ENCODE measurements at places on chromosomes 4 and X. TPM values are rescaled to one million over a fixed set of nuclear protein-coding genes. Genes with fewer than 3 reads are reported as not detected.

DNA sequence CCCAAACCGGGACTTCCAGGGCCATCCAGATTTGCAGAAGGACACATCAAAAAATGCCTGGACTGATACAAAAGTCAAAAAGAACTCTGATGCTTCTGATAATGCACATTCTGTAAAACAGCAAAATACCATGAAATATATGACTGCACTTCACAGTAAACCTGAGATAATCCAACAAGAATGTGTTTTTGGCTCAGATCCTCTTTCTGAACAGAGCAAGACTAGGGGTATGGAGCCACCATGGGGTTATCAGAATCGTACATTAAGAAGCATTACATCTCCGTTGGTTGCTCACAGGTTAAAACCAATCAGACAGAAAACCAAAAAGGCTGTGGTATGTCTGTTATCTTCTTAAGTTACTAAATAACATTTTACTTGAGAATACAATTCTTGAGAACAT lies 9.2 kb downstream of the PLK4 start:
- no peak for DNase-seq

GRCh38 chr4:7721984-7722551 lies 217.6 kb downstream of the AFAP1 start:
- no peak for DNase-seq

- no peak for DNase-seq
Observed at GRCh38 chr4:76821641-76822040, 76.3 kb downstream of the SOWAHB start.

GRCh38 chr4:7805533-7806337 lies 133.9 kb downstream of the AFAP1 start:
- peak; percentile 55 for DNase-seq

- peak; percentile 88 for DNase-seq
Observed at GRCh38 chr4:124640022-124640730, 72.4 kb downstream of the ANKRD50 start.

GRCh38 chr4:169254546-169254983 lies 16.2 kb downstream of the SH3RF1 start:
- DNase-seq = peak; percentile 45

DNA sequence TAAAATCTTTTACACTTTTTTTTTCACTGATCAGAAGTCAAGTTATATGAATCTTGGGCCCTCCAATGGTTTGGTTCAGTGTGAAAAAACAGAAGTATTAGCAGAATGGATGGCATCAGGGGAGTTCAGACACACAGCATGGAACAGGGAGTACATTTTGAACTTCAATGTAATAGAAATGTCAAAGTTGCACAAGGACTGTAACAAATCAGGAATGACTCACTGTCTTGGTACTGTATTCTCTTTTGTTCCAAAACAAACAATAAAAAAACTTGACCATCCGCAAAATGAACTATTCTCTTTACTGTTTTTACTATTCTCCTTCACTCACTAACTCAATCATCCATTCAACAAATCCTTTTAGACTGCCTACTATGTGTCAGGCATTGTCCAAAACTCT lies 401.0 kb downstream of the FSTL5 start:
- DNase-seq = peak; percentile 58

DNA sequence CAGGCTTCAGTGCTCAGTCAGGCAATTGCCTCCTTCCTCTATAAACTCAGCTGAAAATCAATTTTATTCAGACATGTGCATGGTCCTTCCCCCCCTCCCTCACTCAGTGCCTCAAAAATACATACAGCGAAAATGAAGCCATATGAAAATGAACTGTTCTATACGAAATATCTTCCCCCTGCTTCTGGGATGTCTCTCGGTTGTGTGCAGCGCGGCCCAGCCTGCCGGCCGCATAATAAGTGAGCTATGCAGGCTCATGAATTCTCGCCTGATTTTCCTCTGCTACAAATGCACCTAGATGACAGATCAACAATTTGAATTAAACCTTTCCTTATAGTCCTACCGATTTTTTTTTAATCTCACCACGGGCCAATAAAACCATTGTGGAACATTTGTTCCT lies 252.9 kb downstream of the CRLF2 start:
- DNase-seq = no peak

- no peak for DNase-seq
Observed at GRCh38 chrX:138711399-138712347, at the start of gene FGF13. Gene FGF13 (minus strand): TSS chrX:138711717. CDS start chrX:138711003, 714 bp downstream.

DNA sequence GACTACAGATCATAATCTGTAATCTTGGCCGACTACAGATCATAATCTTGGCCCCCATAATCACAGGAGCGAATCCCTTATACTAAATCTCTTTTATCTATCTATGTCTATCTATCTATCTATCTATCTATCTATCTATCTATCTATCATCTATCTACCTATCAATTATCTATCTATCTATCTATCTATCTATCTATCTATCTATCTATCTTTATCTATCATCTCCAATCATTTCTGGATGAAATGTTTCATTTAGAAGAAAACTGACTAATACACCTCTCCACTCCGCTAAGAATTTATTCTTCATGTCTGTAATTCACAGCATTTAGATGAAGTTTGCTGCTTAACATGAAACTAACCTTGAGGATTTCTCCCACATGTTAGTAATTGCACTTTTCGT lies 45.0 kb upstream of the ACSL1 start:
- DNase-seq = no peak

DNA sequence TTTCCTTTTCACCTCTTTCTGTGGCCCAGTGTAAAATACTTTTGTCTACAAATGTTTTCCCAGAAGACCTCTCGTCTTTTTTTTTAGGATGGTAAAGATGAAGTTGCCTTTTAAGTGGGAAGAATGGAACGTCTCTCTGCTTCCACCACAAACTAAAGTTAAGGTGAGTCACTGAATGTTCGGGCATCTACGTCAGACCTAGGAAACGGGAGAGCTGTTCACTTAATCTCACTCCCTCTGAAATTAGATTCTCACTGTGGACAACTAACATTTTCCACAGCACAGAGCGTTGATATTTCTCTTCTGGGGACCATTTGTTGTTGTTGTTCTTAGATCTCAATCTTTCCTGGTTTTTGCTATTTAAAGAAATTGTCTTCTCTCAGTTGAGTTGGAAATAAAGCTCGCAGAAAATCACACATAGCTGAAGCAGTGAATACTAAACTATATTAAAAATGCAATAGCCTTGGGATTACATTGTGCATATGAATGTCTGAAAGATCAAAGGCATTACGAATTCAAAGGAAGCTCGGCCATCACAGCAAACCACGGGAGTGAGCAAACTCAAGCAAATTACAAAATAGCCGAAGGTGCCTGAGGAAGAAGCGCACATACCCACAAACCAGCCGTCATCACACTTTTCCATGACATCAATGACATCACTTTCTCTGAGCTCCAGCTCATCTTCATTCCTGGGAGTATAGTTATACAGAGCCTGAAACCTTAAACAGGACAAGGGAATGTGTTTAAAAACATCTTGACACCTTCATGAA lies 53.9 kb upstream of the PDLIM3 start:
- no peak for DNase-seq

DNA sequence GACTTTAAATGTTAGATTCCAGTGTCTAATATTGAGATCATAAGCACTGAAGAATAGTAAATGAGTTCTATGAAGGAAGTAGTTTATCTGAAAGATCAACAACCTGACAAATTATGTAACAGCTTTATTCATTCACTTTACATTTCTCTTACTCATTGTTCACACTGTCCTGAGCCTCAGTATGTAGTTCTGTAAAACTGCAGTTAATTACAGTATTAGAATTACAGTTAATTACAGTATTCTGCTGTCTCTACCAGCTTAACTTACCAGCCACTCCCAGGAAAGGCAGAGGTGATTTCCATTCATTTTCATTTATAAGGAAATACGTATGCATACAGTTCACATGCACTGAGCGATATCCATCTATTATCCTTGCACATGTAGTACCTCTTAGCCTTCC lies 32.7 kb downstream of the NFKB1 start:
- no peak for DNase-seq

- DNase-seq = no peak
Observed at GRCh38 chrX:41808047-41808446, 84.1 kb downstream of the GPR82 start.

- DNase-seq = peak; percentile 89
Observed at GRCh38 chr4:78710536-78710935, 65.6 kb upstream of the BMP2K start.

GRCh38 chr4:74764119-74764518 lies 30.2 kb downstream of the BTC start:
- DNase-seq = peak; percentile 46

DNA sequence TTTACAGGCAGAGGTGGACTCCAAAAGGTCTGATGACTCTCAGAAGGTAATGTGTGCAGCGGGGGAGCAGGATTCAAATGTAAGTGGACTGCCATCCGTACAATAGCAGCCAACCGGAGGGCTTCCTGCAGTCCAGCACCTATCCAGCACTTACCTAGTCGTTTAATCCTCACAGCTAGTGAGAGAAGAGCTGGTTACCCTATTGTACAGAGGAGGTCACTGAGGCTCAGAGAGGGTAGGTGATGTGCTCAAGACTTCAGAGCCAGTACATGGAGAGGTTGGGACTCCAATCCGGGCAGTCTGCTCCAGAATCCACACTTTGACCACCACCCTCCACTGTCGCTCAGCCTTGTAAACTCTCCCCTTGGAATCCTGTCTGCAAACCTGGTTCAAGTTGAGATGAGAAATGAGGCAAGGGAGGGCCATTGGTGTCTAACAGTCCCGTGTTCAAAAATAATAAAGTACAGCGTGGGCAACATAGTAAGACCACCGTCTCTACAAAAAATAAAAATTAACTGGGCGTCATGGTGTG lies 22.5 kb upstream of the JAKMIP1 start:
- peak; percentile 6 for DNase-seq

DNA sequence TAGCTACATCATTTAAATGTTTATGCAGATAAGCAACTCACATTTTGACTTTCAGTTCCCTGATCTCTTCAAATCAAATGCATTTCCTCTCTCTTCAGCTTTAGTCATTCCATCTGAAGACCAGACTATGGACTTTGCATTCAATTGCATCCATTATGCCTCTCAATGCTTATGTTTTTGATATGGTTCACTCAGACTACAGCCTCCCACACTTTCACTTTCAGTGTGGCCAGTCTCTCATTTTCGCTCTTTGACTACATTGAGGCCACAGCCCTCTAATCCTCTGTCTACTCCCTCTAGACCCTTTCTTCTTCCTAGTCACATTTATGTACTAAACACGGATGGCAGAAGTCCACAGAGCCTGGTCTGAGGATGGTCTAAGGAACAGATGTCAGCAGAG lies 24.5 kb upstream of the VEGFC start:
- no peak for DNase-seq

DNA sequence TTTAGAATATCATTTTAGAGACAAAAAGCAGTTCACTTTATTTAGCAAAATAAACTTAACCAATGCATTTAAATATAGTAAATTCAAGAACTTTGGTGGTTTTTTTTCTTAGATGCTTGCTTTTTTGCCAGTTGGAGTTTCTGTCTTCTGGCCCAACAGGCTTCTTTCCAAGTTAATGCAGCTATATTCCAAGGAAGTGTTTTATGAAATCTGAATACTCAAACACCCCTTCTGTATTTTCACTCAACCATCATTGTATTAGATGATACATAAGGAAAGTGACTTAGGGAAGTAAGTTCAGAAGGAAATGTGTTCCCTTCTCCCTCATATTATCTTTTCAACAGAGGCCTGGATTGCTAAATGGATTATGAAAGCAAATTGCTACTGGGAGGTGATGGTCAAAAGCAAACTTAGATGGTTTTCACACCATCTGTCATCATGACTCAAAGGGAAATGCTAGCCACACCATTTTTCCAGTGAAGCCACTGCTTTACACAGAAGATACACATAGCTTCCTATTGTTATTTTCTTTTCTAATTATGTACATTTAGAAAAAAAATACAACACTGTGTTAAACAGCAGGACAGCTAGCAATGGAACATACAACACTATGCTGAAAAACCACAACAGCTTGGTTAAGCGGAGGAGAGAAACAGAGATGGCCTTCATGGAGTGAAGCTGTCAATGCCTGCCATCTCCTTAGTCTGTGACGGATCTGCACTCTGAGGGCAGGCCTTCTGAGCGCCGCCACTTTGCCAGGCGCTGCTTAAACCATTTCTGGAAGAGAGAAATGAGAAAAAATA lies 32.9 kb downstream of the HOPX start:
- no peak for DNase-seq

- DNase-seq = no peak
Observed at GRCh38 chrX:155023907-155024833, 1.6 kb upstream of the F8 start.

GRCh38 chr4:109412776-109413175 lies 20.8 kb upstream of the SEC24B start:
- no peak for DNase-seq

Gene ZCCHC12
- total RNA-seq = not detected

Gene RTL3
- not detected for total RNA-seq

Gene STS
- total RNA-seq = 2.2 TPM

Gene RHOXF2B
- total RNA-seq = not detected

Gene CXCL1
- 11.7 TPM for total RNA-seq

Gene MAGEA12
- total RNA-seq = not detected

Gene AKAP4
- not detected for total RNA-seq

Gene CCNB3
- total RNA-seq = 1.1 TPM

Gene TACR3
- total RNA-seq = not detected

Gene ADH7
- 0.33 TPM for total RNA-seq

Gene SSX1
- total RNA-seq = not detected

Gene FAM114A1
- total RNA-seq = 107 TPM

Gene NOCT
- total RNA-seq = 34.8 TPM
